AG08395 (cell line): ENCODE measurements at places on chromosomes 16 and 17.
A peak's percentile ranks its signal among the peaks of the same experiment; 100 is the strongest.

- peak; percentile 57 for DNase-seq
Measured at GRCh38 chr17:10226930-10227695, 28.7 kb upstream of the GAS7 start.

- DNase-seq: no peak
Measured at GRCh38 chr17:79252886-79253285, 178.3 kb downstream of the ENGASE start.

GRCh38 chr16:82138478-82139285 lies 31.3 kb downstream of the MPHOSPH6 start:
- DNase-seq: no peak

GRCh38 chr17:45430738-45431530 lies 1.7 kb downstream of the ARHGAP27 start:
- no peak for DNase-seq

- DNase-seq: no peak
Measured at GRCh38 chr16:3798838-3799237, 81.5 kb upstream of the TRAP1 start.

DNA sequence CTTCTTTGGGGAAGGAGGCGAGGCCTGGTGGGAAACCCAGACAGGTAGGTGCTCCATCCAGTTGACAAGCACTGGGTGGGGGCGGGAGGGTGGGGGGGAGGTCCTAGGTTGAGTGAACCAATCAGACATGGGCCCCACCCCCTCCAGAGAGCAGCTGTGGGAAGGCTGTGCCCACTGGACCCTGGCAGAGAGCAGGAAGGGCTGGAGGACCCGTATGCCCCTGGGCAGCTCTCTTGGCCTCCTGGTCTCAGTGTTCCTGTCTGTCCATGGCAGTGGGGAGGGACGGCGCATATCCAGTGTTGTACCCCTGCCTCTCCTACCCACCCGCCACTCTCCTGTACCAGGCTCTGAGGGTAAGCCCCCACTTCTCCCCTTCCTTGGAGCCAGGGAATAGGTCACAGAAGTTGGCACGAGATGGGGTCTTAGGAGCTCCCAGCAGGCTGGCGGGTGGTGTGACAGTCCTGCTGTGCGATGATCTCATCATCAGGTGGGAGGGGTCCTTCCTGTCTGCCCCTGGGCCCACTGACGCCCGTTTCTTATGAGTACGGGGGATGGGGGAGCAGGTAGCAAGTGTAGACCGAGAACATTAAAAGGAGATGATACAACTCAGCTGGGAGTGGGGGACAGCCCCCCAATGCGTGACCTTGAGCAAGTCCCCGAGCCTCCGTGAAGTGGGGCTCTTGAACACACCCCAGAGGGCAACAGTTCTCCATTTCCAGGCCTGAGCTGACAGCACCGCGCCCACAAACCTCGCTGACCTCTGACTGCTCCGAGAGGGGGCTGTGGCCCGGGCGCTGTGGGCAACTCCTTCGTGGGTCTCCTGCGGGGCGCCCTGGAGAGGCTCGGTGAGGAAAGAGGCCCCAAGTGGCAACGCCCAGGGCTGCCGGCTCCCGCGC lies 1.2 kb upstream of the ZFPM1 start:
- DNase-seq: no peak

- DNase-seq: no peak
Measured at GRCh38 chr17:80413771-80414507, 1.0 kb upstream of the ENDOV start.

DNA sequence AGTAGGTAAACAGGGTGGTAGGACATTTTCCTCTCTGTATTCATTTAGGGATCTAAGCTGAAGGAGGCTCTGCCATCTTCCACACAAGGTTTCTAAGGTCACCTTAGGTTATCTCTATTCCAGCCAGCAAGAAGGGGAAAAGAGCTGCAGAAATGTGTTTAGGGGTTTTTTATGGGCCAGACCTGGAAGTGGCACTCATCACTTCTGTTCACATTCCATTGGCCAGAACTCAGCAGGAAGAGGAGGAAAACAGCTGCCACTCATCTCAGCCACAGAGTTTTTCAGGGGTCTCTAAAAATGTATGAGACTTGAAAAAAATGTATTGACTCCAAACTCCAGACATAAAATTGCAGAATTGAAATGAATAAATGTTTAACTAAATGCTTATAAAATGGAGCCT lies 65.8 kb downstream of the FTO start:
- no peak for DNase-seq

DNA sequence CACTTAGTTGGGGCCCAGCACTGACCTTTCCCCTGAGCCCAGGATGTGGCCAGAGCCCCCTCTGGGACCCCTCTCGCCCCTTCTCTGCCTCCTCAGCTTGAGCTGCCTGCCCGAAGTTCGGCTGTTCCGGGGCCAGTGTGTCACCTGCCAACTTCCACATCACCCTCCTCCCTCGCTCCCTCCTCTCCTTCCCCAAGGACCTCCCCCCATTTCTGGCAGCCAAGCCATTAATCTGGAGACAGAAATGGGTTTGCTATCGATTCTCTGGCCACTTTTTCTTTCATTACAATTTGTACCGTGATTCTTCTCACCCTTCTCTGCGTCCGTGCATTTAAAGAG lies 8.8 kb upstream of the ADAM11 start:
- no peak for DNase-seq

DNA sequence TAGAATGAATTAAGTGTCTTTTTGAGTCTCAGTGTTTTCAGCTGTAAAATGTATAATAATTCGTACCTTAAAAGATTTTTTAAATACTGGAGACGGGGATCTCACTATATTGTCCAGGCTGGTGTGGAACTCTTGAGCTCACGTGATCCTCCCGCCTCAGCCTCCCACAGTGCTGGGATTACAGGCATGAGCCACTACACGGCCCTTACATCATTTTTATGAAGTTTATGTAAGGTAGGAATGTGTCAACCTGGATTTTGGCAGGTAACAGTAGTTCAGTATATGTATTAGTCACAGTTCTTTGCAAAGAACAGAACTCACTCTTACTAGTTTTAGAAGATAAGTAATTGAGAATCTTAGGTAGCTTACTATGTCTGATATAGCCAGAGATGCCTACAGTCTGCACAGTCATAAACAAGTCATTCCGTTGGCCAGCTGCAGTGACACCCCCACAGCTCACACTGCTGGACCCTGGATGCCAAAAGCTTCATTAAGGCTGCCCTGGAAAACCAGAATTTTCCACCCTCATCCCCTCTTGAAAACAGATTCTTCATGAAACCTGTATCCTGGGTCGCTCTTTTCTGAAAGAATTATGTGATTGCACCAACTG lies 583 bp upstream of the COX6A2 start:
- DNase-seq: no peak

GRCh38 chr17:55735731-55736405 lies 13.2 kb upstream of the TMEM100 start:
- DNase-seq: peak; percentile 67

DNA sequence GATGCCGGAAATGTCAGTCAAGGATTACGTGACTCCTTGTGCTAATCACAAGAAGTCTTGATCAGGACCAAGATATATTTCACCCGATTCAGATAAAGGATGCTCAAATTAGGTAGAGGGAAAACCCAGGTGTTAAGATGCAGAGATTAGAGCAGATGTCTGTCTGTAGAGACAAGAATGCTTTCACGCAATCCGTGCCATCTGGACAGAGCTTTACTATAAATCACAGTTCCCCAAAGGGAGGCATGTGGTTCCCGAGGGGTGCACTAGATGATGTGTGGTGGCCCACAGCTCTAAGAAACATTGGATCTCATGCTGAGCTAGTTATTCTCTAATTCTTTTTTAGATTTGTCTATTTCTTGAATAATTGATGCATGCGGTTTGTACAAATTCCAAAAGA lies 9.8 kb upstream of the MAP3K14 start:
- no peak for DNase-seq

GRCh38 chr17:70848785-70849184 lies 679.5 kb downstream of the KCNJ2 start:
- peak; percentile 12 for DNase-seq
